ENCODE measurements at places on chromosomes 7 and 10.

- no peak for DNase-seq
Measured at GRCh38 chr7:135180122-135180521, 9.6 kb upstream of the CYREN start.

- DNase-seq: peak; percentile 96
Measured at GRCh38 chr7:83162402-83163256, at the start of gene PCLO. TSS of gene PCLO (minus strand) at chr7:83162884. CDS start at chr7:83162592, 292 bp downstream.

GRCh38 chr10:73862011-73862410, 12.3 kb downstream of the CAMK2G start:
- DNase-seq: no peak

DNA sequence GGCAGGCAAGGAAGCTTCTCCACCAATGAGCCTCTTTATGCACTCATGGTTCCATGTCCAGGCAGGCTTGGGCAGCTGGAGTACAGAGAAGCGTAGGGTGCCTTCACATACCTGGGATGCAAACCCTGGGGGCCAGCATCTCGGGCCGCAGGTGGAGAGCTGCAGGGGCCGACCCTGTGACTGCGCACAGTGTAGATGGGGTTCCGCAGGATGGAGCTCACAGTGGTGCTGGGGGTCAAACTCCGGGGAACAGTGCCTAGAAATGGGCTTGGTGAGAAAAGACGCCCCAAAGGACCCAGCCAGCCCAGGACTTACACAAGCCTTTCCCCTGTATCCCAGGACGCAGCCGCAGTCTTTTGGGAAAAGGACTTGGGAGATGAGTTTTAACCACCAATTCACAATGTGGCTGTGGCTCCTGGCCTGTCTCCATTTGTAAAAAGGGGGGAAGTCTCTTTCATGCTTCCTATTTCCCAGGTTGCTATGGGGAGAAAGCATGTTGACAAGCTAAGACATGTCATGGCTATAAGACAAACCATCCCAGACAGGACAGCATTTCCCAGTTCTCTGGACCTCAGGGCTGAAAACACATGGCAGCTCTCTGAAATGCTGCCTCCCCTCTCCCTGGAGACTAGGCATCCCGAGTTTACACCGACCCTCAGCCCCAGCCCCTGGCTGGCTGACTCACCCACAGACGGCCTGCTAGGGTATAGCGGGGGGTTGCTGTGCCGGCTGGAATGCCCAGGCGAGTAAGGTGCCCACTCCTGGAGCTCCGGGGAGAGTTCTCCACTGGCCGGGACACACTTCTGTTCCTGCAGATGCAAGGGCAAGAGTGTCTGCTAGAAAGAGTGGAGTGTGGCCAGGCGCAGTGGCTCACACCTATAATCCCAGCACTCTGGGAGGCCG, 107.1 kb downstream of the DLG5 start:
- no peak for DNase-seq

DNA sequence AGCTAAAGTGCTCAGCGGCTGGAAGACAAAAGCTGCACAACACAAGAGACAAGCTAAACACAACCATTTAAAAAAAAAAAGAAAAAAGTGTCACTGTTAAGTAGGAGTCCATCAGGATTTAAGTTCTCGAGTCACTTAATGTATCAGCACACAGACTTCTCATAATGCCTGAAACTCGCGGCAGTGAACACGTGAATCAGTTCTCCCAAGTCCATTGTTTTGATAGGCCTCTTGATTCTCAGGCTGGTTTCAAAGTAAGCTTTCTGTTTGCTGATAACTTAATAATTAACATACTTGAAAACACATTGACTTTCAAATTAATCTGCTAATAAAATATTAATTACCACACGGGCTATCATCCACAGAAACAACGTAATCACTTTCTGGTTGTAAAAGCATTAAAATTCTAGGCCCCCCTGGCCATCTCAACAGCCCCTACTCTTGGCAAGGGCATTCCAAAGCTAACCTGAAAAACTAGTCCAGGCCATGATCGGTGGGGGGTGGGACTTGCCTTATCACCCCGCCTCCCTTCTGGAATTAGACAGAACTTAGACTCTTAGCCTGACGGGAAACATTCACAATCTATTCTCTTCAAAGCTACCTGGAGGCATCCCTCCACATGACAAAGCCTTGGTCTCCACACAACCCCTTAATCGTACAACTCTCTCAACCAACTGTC, 129.0 kb downstream of the DIP2C start:
- no peak for DNase-seq

- no peak for DNase-seq
Measured at GRCh38 chr7:107998150-107998549, 4.8 kb downstream of the LAMB1 start.

DNA sequence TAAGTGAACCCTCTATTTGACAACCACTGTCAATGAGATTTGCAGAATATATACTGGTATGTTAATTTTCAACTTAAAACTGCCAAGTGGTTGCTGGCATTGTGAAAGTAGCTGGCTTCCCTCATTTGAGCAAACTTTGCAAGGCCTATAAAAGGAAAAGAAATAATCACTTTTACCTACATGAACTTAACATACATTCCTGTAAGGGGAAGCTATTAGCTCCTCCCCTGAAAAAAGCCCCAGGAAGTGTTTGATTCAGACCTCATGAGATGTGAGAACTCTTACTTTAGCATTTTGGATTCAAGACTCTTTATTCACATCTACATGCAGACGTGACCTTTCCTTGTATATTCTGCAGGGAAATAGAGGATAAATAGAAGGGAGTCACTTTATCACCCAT, 175.6 kb downstream of the OTUD1 start:
- no peak for DNase-seq

DNA sequence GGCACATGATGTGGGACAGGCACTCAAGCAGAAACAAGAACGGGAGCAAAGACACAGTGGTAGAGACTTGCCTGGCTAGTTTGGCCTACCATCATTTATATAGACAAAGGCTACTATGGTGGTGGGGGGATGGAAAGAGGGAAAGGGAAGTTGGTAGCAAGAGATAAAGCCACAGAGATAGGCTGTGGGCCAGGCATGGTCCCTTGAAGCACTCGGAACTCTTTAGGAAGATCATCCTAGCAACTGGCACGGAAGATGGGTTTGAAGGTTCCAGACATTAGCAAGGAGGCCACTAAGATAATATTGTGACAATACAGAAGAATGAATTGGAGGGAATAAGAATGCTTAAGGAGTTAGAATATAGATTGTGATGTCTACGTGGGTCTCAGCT, 319.6 kb downstream of the ELMO1 start:
- no peak for DNase-seq

DNA sequence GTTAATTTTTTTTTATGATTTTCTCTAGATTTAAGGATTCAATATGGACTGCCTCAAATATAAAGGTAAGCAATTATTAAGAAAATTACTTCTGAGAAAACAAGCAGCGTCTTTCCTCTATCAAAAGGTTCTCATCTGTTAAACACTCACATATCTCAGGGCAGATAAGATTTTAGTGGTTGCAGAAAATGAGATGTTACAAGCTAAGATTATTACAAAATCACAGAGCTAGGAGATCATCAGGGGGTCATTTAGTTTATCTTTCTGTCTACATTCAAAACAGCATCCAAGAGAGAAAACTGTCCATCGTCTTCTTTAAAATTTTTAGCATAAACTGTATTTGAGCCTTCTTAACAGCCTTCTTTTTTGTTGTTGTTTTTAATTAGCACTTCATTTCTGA, 29.1 kb upstream of the RHOBTB1 start:
- DNase-seq: no peak

DNA sequence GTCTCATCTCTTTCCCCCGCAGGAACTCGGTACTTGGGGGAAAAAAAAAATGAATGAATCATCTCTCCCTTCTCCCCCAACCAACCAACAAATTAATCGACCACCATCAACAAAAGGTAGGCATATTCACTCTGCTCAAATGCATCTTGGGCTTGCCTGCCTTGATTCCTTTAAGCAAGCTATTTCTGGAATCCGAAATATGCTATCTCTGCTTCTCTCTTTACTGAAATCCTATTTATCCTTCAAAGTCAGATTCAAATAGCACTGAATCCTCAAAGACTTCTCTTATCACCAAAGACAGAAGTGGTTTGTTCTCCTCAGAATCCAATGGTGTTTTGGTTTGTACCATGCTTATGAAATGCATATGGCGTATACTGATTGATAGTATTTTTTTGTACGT, 49.6 kb upstream of the TPK1 start:
- DNase-seq: no peak

DNA sequence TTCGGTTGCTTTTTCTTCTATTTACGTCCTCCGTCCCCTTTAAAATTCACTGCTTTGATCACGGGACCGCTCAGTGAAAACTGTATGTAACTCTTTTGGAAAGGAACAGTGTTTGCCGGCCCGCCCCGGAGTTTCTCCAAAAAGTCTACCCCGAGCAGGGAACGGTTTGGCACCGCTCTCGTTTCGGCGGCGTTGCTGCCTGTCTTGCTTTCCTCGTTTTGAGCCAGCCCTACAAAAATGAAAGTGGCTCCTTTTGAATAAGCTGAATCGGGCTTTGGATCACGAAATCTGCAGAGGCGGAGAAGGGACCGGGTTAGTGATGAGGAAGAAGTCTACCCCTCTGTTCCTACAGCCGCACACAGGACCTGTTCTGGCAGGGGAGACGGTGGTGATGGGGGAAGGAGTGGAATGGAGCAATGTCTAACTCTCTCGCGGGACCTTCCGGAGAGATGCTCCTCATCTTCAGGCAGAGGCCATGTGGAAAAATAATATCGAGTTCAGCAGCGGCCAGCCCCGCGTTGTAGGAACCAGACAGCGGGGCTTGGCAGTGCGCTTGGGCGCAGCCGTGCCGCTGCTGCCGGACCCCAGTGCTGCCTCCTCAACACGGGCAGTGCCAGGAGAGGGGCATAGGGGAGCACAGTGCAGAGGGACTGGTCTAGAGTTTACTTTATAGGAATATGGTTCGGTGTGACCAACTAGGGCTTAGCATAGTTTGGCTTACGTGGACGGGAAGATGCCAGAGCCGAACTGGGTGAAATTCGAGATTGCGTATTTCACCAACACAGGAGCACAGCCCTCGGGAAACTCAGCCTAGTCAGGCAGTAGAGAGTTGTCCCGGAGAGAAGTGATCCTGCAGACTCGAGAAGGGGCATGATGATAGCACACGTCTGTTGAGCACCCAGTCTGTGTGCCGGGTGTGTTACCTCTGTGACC, 1.4 kb downstream of the HTRA1 start:
- DNase-seq: peak; percentile 39

- DNase-seq: peak; percentile 59
Measured at GRCh38 chr7:158536871-158537515, 50.6 kb downstream of the PTPRN2 start.

GRCh38 chr7:137094-137891, 55.1 kb upstream of the FAM20C start:
- no peak for DNase-seq

DNA sequence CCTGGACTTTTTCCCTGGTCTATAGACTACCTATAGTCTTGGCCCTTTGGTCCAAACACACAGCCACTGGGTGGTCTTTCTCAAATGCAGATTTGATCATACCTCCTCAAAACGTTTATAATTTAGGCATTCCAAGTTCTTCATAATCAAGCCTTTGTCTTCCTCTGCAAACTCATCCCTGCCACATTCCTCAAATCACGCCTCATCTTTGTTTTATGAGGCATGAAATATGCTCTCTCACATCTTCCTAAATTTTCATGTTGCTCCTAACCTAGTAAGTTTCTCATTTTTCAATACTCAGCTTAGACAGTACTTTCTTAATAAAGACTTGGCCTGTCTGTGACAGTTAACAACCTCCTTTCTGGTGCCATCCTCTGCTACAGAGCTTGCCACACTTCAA, 10.9 kb upstream of the HERC4 start:
- DNase-seq: no peak

DNA sequence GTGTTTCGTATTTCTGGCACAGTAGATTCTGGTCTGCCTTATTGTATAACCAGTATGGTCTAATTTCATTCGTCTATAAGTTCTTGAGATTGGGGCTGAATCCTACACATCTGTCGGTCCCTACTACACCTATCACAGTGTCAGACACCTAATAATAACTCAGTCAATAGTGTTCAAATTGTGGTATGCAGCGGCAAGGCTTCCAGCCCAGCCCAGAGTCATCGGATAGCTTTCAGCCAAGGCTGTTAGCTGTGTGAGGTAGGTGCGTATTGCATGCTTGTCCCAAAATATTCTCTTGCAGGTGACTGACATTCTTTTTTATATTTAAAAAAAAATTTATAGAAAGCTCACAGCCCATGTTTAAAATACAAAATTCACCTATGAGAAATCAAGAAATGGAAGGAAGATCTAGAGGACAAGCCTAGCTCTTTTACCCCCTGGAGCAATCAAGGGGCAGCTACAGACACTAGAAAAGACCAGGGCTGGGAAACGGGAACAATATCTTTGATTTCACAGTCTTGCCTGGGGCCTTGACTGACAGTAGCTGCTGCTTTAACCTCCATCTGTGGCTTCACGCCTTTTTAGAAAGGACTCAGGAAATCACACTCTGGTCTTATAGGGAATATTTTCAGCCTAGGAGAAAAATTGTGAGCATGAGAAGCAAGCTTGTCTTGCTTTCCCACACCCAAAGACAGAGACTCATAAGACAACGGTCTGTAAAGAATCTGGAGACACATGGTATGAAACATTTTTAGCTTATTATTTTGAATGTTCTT, 9.5 kb upstream of the ASB4 start:
- no peak for DNase-seq

GRCh38 chr10:79196470-79197461, 128.0 kb downstream of the ZMIZ1 start:
- DNase-seq: peak; percentile 91

- DNase-seq: no peak
Measured at GRCh38 chr10:91088300-91089140, 131.9 kb upstream of the PCGF5 start.

DNA sequence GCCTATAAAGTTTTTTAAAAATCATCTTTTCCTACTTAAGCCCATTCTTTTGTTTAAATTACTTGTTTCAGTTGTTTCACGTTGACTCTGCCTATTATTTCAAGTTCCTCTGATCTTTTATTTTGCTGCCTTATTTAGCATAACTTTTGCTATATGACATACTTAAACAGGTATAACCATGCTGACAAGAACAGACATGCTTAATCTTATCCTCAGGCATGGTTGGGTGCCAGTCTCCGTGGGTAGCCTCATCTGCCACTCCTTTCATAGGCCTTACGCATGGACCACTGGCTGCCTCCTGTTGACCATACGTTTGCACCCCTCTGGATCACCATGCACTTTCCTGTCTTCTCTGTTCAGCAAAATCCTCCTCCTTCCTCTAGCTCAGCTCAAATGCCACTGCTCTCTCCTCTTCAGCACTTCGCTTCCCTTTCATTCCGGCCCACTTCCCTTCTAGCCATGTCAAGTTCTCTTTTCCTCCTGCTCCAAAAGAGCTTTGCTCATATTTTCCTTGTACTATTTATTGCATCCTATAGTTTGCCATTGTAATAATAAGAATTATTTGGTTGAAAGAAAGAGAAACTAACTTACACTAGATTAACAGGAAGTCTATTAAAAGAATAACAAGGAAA, 10.0 kb upstream of the TSPAN33 start:
- no peak for DNase-seq

- peak; percentile 73 for DNase-seq
Measured at GRCh38 chr7:87628780-87629569, 777 bp downstream of the RUNDC3B start.

GRCh38 chr10:130064783-130065182, 45.8 kb downstream of the C10orf143 start:
- no peak for DNase-seq

- DNase-seq: no peak
Measured at GRCh38 chr7:158646766-158647474, 57.7 kb downstream of the NCAPG2 start.

All from kidney (tissue), 22 donors.